ENCODE measurements at places on chromosomes 12 and 14.

- no peak for DNase-seq
Measured at GRCh38 chr14:72419226-72419775, 474.6 kb downstream of the DPF3 start.

GRCh38 chr14:95679148-95679815 is 6.9 kb upstream of the TCL1B start:
- DNase-seq = no peak

- DNase-seq = peak; percentile 64
Measured at GRCh38 chr14:101628471-101628966, 67.2 kb downstream of the DIO3 start.

- DNase-seq = no peak
Measured at GRCh38 chr12:123167329-123167728, 16.4 kb upstream of the PITPNM2 start.

- no peak for DNase-seq
Measured at GRCh38 chr12:65505386-65506121, 227.1 kb downstream of the MSRB3 start.

DNA sequence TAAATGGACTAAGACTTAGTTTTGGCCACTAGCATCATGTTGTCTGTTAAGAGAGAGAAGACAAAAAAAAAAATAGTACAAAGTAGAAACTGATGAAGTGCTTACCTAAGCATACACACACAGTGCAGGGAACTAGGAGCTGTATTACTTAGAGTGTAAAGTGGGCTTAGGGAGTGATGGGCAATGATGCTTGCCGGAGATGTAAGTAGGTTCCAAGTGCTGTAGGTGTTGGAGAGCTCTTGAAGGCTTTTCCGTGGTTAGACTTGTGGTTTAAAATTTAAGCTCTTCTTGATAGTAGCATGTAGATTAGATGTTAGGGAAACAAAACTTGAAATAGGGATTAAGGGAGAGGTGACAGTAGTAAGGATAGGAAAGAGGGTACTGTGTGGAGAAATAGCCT is 34.7 kb downstream of the MIA2 start:
- peak; percentile 10 for DNase-seq
